Activated naive CD4-positive, alpha-beta T cell treated with Interleukin-2 at 50 U/mL for 16 hours (primary cell): ENCODE measurements at places on chromosomes 12 and 14.

DNA sequence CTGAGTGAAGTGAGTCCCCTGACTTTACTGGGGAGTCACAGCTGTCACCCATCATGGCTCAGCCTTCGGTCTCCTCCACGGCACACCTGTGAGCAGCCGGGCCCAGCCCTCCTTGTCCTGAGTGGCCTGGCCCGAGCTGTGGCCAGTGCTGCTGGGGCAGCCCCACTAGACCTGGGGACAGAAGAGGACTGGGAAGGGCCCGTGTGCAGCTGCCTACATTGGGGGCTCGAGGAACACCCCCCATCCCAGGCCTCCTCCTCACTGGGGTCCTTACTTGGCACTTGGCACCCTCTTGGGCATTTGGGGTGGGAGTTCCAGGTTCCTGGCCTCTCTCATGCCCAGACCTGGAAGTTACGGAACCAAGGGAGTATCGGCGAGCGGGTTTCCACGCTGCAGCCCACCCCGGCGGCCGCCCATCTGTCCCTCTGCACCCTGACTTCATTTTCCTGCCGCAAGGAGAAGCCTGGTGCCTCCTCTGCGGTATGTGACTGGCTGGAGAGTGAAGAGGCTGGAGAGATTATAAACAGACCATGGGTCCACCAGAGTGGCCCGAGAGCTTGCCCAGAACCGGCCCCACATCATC lies 179.7 kb downstream of the KIF26A start:
- no peak for DNase-seq

DNA sequence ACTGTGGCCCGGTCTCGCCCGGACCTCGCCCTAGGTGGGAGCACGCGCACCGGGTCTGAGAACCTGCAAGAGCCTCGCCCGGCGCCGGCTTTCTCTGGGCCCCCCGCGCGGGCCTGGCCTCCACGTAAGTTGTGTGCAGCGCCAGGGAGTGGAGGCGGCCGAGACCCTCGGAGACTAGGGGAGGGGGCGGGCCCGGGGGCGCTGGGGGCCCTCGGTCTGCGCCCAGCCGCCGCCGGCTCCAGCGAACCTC lies 183 bp upstream of the PRMT8 start:
- no peak for DNase-seq

GRCh38 chr14:35689000-35689460 lies 120.1 kb downstream of the RALGAPA1 start:
- DNase-seq, result no peak

GRCh38 chr14:73607241-73607640 lies 5.1 kb upstream of the ACOT6 start:
- DNase-seq, result no peak

- DNase-seq, result no peak
Observed at GRCh38 chr14:27608377-27608776, 1010.5 kb upstream of the NOVA1 start.

GRCh38 chr14:75661499-75661814 lies 411 bp downstream of the TTLL5 start:
- DNase-seq, result no peak
